CD4-positive, alpha-beta T cell treated with Interleukin-1 beta for 1 hour (primary cell): ENCODE measurements at places on chromosomes 5 and 9.
A peak's percentile ranks its signal among the peaks of the same experiment; 100 is the strongest.

GRCh38 chr5:87829217-87829551, 416.5 kb upstream of the CCNH start:
- DNase-seq = no peak

- DNase-seq = no peak
Measured at GRCh38 chr5:57738301-57738700, 255.7 kb upstream of the ACTBL2 start.

- DNase-seq = no peak
Measured at GRCh38 chr9:137383081-137383783, 39.7 kb downstream of the EXD3 start.

GRCh38 chr5:126544087-126544740, 50.8 kb downstream of the ALDH7A1 start:
- DNase-seq = peak; percentile 3

- no peak for DNase-seq
Measured at GRCh38 chr9:92279302-92279701, 14.2 kb downstream of the IARS1 start.

DNA sequence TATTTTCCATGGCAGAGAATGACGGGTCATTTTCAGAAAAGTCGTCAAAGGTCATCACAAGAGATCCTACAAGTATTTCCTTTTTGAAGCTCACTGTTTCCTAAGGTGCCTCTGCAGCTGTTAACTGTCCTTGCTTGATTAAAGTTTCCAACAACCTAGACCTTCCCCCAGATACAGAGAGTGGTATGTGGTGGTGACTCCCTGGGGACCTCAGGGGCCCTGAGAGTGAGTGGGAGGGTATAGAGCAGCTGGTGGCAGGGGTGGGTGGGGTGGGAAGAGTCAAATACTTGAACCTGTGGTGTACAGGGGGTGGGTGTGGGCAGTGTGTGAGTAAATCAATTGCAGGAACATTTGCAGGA, 1.6 kb upstream of the CD72 start:
- DNase-seq = peak; percentile 64
